PC-3 (cell line): ENCODE measurements at places on chromosomes 1 and 21. TPM values are rescaled to one million over a fixed set of nuclear protein-coding genes. Genes with fewer than 3 reads are reported as not detected.

TMEM69 gene
- total RNA-seq: 26.6 and 28.5 TPM in 2 replicates

SPRR5 gene
- not detected in 2 replicates for total RNA-seq

NEXN gene
- total RNA-seq: 3.1 and 3.5 TPM in 2 replicates

B3GALT2 gene
- total RNA-seq: not detected in 2 replicates

ZNF695 gene
- total RNA-seq: 14.7 and 15.8 TPM in 2 replicates

GRCh38 chr1:60596791-60597750 is 485.3 kb upstream of the NFIA start:
- DNase-seq: peak; percentile 41

GRCh38 chr1:174266991-174267612 is 107.8 kb downstream of the RABGAP1L start:
- DNase-seq: no peak

DNA sequence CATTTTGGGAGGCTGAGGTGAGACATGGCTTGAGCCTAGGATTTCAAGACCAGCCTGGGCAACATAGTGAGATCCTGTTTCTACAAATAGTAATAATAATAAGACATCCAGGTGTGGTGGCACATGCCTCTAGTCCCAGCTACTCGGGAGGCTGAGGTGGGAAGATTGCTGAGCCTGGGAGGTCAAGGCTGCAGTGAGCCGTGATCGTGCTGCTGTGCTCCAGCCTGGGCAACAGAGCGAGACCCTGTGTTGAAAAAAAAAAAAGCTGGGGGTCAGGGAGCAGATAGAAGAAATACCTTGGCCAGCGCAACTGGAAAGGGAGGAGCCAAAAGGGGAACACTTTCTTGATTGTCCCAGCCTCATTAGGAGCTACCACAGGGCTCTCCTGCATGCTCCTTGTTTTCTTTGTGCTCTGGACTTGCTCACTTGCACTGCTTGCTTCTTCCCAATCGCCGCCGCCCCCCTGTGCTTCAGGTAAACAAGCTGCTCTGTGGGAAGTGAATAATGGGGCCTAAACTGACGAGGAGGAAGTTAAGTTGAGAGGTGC is 31.1 kb downstream of the PBX1 start:
- DNase-seq: no peak

GRCh38 chr1:201643835-201644104 is 104.8 kb downstream of the NAV1 start:
- DNase-seq: no peak

GRCh38 chr1:67051196-67051595 is 2.8 kb downstream of the SLC35D1 start:
- no peak for DNase-seq
